ENCODE measurements at places on chromosomes 12 and 14.
A peak's percentile ranks its signal among the peaks of the same experiment; 100 is the strongest.

DNA sequence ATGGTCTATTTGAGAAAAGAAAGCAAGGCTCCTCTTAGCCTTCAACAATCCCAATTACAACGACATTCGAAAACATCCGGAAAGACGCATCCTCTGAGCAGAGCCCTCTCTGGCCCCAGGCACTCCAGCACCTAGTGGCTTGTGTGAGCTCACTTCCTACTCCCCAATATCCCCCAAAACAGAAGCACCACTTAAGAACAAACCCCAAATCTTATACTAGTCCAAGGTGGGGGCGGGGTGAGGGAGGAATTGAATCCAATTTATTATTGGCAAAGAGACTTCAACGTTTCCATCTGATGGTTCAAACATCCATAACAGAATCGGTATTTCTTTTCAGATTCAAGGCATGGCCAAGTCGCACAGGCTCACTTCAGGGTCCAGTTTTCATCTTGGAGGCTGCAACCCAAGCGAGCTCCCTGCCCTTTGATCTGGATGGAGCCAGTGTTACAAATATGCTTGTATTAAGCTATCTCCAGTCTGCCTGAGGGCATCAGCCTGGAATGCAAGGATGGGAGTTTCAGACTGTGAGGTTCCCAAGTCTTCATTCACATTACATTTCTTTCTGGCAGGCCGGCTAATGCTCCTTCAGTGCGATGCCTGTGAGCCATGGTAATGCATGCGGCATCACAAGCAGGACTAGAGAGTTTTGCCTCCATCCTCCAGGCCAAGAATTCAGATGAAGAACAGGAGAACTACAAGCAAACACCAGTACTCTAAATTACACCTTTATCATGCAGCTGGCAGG, 132.5 kb upstream of the FOXN3 start:
- DNase-seq: no peak

GRCh38 chr14:95668235-95668772, 17.9 kb upstream of the TCL1B start:
- no peak for DNase-seq

DNA sequence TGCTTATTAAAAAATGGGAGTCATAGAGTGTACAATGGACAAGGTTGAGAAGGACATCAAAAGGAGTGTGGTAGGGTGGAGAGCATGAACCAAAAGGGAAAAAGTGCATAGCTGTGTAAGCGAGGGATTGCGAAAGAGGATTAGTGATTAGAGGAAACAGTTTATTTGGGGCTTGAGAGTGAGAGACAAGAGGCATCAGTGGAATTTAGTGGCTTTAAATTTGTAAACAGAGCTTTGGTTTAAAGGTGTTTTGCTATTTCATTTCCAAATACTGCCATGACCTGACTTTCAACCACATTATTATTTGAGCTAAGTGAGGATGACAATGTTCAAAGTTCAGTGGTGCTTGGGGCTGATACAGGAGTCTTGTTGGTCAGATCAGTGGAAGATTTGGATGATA, 53.4 kb downstream of the SLC16A7 start:
- no peak for DNase-seq

- DNase-seq: peak; percentile 8
Measured at GRCh38 chr14:46197856-46198255, 453.7 kb downstream of the RPL10L start.

DNA sequence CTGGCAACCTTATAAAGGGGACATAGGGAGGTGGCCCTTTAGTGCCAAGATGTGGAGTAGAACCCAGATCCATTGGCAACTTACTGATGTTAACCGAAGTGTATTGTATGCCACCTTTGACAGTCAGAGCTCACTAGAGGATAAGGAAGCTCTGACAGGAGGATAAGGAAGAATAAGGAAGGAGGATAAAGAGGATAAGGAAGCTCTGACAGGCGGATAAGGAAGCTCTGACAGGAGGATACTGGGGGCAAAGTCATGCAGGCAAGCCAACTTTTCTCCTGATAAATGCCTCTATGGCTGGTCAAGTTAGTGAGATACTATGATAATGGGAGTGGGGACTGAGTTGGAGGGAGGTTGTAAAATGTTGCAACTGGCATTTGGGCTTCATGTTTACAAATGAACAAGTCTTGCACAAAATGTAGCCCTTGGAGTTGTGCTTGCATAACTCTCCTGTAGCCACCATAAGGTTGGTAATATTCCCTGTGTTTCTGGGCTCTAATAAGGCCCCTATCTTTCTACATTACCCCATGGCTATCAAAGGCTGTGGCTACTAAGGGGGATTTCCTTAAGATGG, 17.7 kb upstream of the DHRS2 start:
- DNase-seq: no peak

DNA sequence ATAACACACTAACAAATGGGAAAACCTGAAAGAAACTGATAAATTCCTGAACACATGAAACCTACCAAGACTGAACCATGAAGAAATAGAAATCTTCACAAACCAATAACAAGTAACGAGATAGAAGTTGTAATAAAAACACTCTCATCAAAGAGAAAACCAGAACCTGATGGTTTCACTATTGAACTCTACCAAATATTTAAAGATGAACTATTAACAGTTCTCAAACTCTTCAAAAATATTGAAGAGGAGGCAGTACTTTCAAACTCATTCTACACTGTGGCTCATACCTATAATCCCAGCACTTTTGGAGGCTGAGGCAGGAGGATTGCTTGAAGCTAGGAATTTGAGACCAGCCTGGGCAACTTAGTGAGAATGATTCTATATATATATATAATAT, 48.4 kb upstream of the TMTC2 start:
- DNase-seq: no peak

- DNase-seq: no peak
Measured at GRCh38 chr12:56280849-56281248, 14.1 kb downstream of the COQ10A start.

GRCh38 chr14:32934881-32935633, 3.6 kb upstream of the NPAS3 start:
- no peak for DNase-seq

- DNase-seq: no peak
Measured at GRCh38 chr14:96944297-96944696, 147.1 kb downstream of the VRK1 start.

DNA sequence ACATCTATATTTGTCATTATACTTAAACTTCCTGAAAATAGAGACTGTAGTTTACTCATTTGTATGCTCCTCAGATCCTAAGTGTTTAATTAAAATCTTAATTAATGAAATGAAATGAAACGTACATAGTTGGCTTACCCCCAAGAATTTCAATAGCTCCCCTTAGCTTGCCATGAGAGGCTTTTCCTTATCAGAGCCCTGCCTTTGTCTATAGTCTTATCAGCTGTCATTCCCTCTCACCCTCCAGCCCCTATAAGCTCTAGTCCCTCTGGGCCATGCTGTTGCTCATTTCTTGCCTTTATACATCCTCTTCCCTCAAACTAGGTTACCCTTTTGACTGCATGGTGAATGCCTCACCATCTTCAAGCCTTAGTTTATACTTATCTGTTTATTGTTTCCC, 1.1 kb upstream of the RTRAF start:
- DNase-seq: no peak

GRCh38 chr14:67963960-67964812, 144.6 kb downstream of the RAD51B start:
- DNase-seq: no peak

GRCh38 chr14:70281939-70282338, 77.5 kb downstream of the COX16 start:
- no peak for DNase-seq

DNA sequence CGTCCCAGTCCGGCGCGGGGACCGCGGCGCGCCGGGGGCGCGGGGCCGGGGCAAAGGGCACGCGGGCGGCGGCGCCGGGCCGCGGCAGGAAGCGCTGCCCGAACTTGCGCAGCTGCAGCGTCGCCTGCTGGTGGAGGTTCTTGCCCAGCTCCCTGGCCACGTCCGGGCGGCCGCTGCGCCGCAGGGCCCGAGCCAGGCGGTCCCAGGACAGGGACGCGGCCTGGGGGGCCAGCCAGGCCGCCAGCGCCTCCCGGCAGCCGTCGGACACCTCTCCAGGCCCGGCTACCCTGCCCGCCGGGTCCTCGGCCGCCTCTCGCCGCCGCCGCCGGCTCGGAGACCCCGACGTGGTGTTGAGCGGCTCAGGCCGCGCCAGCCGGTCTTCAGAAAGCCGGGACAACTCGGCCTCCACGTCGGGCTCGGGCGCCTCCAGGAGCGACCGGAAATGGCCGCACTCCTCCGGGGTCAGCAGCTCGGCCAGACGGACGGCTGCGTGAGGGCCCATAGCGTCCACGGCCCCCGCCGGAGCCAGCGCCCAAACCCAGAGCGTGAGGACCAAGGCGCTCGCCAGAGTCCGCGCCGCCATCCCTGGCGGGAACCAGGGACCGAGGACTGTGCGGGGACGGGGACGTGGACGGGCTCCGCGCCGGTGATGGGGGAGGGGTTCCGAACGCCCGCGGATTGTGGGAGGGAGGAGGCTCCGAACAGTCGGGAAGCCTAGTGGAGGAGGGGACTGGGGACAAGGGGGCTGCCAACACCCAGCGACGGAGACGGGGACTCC, 34.0 kb downstream of the FIGNL2 start:
- DNase-seq: no peak

DNA sequence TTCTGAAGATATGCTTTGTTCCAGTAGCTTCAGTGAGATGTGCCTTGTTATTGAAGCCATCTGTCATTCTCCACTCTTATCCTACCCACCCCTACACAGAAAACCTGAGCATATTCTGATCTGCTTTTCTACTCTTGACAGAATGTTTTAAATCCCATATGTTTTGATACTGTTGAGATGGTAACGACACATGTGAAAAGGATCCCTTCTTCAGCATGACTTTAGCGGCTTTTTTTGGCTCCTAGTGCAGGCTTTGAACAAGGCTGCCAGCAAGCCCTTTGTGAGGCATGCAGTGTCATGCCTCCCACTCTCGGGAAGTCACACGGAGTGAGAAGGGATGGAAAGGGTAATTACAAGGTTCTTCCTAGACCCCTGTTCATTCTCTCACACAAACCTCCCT, 228.8 kb upstream of the RGS6 start:
- no peak for DNase-seq

GRCh38 chr12:40137252-40137651, 31.4 kb upstream of the SLC2A13 start:
- no peak for DNase-seq

GRCh38 chr14:22646570-22647254, 2.6 kb upstream of the OR6J1 start:
- no peak for DNase-seq

- DNase-seq: peak; percentile 34
Measured at GRCh38 chr12:32536000-32536345, 136.6 kb downstream of the FGD4 start.

- no peak for DNase-seq
Measured at GRCh38 chr14:60303745-60304144, 54.7 kb downstream of the PPM1A start.

DNA sequence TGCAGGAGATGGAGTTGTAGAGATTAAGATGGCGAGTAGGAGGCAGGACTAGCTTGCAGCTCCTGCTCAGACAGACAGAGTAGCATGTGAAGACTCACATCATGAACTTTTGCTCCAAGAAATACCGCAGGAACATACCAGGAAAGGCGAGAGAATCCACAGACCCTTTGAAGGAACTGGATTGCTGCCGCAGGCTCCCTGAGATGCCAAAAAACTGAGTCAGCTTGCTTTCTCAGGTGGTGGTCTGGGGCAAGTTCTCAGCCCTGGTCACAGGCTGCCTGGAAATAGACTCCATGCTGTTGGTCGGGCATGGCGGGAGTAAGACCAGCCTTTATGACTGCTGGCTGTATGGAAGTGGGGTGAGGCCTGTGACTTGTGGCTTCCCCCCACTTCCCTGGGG, 163.6 kb upstream of the NAV3 start:
- peak; percentile 95 for DNase-seq

DNA sequence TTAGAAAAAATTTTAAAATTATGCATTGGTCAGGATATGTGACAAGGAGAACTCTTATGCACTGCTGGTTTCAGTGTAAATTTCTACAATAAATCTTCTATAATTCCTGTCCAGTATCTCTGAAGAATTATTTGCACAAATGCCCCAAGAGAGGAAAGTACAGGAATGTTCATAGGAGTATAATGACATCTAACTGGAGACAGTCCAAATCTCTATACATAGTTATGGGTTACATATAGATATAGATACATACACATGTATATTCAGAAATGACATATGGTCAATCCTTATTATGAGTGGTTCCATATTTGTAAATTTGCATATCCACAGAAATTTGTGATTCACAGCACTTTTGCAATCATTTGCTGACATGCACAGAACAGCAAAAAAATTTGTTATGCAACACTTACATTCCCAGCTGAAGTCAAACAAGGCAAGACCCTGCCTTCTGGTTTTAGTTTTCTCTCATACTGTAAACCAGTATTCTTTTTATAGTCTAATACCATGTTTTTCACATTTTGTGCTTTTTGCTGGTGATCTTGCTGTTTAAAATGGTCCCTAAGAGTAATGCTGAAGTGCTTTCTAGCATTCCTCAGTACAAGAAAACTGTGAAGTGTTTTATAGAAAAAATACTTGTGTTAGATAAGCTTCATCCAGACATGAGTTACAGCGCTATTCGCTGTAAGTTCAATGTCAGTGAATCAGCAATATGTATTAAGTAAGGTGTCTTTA, 103.8 kb downstream of the SLC16A7 start:
- DNase-seq: no peak

GRCh38 chr14:97033556-97034081, 236.4 kb downstream of the VRK1 start:
- no peak for DNase-seq

DNA sequence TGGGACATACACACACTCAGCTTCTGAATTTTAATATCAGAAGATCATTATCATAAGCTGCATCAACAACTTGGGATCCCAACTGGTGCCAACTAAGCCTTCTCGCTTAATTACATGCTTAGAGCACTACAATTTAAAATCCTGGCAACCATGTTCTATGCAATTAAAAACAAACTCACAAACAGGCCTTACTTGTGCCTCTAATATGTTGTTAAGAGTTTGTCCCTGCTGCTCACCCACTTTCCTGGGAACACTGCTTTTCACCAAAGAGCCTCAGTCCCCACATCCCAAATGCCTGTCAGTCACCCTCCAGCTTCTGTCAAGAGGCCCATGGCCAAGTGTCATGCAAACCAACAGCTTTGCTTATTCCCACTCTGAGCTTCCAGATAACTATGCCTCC, 69.7 kb downstream of the TTC9 start:
- no peak for DNase-seq

DNA sequence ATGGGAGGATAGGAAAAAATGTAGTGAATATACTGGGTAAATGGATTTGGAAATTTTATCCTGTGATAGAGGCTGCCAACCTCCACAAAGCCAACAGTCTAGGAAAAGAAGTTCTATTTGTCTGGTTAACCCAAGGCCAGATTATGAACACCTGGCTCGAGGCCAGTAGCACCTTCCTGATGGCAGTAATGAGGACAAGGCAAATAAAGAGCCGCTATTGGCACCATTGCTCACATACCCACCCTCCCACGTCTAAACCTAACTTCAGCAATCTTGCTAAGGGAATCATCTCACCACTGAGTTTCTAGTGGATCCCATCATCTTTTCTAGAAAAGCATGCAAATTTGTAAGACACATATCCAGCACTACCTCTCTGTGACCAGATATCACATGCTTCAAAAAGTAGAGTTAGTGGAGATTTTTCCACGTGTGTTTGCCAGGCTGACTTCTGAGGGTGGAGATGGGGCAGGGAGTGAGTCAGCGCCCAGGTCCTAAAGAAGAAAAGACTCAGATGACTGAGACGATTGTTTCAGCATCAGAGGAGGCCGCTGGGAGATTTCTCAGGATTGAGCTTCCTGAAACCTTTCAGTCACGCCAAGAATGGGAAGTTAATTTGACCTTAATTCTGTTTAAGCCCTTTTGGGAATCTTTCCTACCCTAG, 362.9 kb downstream of the EMP1 start:
- DNase-seq: no peak
